Kasumi-1 (cell line): ENCODE measurements at places on chromosomes 5 and 9.

GRCh38 chr5:106241409-106241808 is 1429.3 kb downstream of the EFNA5 start:
- no peak for DNase-seq

- DNase-seq: no peak
These were observed 33.4 kb downstream of the SARDH start for GRCh38 chr9:133704711-133705181.

GRCh38 chr9:114007991-114008666 is 70.0 kb downstream of the AMBP start:
- no peak for DNase-seq

DNA sequence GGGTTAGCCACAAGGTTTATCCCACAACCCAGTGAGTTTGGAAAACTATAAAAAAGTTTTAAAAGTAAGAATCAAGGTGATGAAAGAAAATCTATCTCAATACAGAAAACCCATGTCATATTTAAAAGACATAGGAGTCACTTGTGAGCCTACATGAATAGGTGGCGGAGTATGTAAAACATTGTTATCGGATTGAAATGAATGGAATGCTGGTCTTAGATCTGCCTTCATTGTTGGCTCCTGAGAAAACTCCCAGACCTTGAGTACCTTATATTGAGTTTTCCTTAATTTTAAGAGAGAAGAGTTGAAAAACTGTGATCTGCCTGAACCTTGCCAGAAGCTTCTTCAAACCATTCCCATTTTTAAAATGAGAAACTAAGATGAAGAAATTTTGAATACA is 551.1 kb downstream of the EFNA5 start:
- DNase-seq: no peak

DNA sequence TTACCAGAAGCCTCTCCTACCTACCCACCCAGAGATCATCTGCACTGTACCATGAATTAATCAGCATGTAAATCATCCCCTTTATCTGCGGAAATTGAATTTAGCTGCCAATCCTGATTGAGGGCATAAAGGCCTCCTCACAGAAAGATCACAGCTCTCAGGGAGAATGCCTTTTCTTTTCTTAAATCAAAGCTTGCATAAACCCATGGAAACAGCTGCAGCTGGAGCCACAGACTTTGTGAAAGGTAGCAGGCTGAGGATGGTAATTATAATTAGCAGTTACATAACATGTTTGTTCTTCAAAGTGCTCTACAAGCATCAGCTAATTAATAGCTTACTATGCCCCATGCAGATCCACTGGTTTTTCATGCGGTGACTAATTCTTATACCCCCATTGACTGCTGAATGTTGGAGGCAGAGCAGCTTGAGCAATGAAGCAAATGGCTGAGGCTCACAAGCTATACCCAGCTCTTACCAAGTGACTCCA is 54.6 kb downstream of the SUSD1 start:
- no peak for DNase-seq

DNA sequence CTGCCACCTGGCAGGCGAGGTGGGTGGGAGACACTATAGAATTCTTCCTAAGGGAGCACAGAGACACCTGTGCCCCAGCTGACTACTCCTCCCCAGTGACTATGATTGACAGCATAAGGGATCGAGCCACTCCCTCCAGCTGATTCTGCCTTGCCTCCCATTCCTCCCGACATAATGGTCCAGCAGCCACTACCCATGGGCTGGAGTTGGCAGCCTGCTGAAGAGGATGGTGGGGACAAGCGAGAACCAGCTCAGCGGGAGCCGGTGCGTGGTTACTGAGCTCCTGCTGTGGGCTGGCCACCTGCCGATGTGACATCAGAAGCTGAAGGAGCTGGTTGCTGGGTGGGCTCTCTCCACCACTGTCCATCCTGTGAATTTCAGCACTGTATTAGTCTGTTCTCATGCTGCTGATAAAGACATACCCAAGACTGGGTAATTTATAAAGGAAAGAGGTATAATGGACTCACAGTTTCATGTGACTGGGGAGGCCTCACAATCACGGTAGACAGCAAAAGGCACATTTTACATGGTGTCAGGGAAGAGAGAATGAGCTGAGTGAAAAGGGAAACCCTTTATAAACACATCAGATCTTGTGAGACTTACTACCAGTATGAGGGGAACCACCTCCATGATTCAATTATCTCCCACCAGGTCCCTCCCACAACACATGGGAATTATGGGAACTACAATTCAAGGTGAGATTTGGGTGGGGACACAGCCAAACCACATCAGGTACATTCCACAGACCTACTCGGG is 12.1 kb upstream of the NCS1 start:
- no peak for DNase-seq

- DNase-seq: no peak
These were observed 113.9 kb downstream of the TAF11L14 start for GRCh38 chr5:17748201-17748600.

GRCh38 chr5:74403771-74404170 is 236.8 kb downstream of the ENC1 start:
- DNase-seq: no peak

DNA sequence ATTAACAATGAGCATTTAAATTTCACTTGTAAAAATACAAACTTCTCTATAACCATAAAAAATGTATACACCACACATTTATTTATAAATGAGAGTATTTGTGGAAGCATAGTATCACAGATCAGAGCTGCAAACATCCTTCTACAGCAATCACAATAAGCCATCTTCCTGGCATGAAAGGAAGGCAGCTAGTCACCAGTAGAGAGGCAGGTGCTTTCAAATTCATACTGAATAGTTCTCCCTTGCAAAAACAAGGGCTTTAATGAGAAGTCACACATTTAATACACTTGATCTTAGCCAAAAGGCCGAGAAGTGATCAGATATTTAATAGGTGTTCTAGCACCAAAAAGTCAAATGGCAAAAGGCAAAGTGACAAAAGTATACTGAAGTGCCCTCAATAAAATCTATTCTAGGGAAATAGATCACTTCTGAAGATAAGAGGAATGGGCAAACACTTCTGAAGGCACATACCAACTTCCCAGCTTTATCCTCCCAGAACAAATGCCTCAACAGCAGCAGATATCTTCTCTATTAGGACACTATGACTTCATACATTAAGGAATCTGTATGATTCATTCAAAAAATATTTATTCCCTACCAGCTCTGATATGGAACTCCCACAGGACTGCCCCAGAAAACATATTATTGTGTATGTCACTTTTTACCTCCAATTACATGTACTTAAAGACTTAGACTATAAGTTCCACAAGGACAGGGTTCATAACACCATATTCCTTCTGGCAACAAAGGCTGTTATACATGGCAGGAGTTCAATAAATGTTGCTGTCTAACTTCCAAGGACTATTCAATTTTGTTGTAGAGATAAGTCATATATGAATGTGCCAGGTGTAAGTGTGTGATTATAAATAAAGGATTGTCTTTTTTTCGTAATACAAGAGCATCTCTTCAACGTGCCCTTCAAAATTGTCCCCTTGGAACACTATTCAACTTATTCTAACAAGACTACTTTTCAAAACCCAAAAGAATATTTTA is 31.7 kb downstream of the MAPKAP1 start:
- no peak for DNase-seq

DNA sequence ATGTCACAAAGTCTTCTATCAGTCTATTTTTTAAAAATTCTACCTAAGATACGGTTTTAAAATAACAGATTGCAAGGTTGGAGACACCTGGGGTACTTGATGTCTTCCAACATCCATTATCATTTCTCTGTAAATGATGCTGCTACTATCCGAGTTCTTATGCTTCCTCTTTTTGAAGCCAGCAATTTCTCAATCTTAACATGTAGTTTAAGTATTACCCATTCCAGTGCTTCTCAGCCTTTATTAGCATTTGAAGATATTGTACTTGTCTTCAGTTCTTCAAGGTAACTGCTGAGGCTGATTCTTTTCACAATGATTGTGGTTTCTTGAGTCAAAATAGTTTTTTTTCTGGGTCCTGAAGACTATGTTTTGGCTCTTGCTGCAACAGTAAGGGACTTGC is 96.4 kb upstream of the SELENOP start:
- DNase-seq: peak; percentile 70

- no peak for DNase-seq
These were observed 41.9 kb downstream of the NACC2 start for GRCh38 chr9:136052991-136053756.

DNA sequence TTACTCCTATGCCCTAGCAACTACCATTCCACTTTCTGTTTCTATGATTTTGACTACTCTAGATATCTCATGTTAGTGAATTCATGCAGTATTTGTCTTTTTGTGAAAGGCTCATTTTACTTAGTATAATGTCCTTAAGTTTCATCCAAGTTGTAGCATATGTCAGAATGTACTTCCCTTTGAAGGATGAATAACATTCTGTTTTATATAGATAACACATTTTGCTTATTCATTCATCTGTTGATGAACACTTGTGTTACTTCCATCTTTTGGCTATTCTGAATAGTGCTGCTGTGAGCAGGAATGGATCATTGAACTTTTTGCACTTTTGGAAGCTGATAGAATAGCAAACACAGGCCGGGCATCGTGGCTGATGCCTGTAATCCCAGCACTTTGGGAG is 140.2 kb upstream of the MYO10 start:
- no peak for DNase-seq

DNA sequence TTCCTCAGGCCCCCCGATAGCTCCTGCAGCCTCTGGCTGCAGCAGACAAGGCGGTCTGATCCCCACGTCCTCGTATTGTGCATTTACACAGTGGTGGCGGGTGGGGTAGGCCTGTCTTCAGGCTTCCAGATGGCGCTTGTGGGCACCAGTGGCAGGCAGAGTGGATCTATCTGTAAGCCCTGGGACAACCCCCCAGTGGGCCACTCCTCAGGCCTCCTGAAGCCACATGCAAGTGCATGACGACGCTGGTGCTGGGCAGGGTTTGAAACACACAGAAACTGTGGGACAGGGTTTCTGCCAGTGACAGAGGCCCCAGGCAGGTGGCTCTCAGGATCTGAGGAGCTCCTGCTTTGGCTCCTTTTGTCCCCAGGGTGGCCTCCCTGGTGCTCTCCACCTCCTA is 42.0 kb downstream of the SLF1 start:
- no peak for DNase-seq

- no peak for DNase-seq
These were observed 691 bp downstream of the DMXL1 start for GRCh38 chr5:119071561-119071995.

GRCh38 chr9:37729499-37729898 is 24.1 kb upstream of the TRMT10B start:
- DNase-seq: no peak

GRCh38 chr5:103393101-103393754 is 134.7 kb downstream of the MACIR start:
- peak; percentile 91 for DNase-seq

GRCh38 chr5:150734579-150735384 is 24.0 kb downstream of the DCTN4 start:
- DNase-seq: peak; percentile 95

GRCh38 chr9:92223758-92224157 is 69.7 kb downstream of the IARS1 start:
- DNase-seq: no peak

DNA sequence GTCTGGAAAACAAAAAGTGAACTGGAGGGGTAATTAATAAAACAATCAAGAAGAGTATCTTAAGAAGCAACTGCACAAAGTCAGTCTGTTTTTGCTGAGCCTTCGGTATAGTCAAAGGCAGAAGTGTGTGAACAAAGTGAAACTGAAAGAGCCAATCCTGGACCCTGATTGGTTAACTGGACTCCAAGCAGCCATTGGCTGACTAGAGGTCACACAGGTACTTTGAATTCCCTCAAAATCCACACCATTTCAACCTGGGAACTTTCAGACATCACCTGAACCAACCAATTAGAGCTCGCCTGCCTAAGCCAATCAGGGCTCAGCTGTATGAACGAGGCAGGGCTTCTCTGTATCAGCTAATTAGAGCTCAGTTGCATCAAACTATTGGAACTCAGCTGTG is 286.7 kb downstream of the TLE4 start:
- DNase-seq: no peak

DNA sequence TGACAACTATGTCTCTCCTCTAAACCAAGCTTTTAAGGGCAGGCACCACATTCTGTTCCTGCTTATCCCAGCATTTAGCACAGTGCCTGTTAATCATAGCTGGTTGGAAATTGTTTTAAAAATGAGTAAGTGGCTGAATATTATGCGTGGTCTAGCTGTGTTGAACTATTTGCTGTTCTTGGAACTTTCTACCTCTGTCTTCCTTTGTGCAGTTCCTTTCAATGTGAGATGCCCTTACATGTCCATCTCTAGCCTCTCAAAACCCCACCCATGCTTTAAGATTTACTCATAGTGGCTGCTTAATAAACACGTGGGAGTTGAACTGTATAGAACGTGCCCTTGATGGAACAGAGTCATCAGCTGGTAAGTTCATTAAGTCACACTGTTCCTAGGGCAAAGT is 34.5 kb downstream of the C9orf57 start:
- DNase-seq: no peak

GRCh38 chr9:27278374-27278773 is 18.6 kb downstream of the EQTN start:
- no peak for DNase-seq

DNA sequence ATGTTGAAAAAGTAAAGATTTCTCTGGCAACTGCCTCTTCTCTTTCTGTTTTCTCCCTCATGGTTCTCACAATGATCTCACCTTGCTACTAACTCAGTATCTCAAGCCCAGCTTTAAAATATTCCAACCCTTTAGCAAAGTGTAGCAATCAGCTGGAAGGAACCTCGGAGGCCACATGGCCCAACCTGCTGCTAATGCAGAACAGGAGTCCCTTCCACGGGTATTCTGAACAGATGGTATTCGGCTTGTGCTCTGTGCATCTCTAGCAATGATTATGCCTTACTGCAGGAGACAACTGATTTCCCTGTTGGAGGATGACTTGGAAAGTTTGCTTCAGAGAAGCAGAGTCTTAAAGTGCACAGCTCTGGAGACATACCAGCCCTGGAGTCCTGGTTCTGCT is 151.8 kb upstream of the PPP1R2B start:
- DNase-seq: no peak

GRCh38 chr9:136110082-136111061 is 8.3 kb downstream of the TMEM250 start:
- peak; percentile 51 for DNase-seq

DNA sequence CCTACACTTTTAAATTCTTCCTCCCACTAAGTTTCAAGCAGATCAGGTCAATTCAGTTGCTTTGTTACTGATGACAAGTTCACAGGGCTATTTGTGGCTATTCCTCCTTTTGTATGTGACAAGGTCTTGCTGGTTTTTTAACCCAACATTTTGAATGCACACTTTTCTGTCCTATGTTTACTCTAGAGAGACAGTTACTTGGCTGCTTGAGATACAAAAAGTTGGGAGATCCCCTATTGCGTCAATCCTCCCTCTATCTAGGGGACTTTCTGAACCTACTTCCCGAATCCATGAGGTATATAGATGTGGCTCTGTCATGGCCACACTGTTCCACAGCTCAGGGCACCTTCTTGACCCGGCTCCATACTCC is 386.7 kb downstream of the NTRK2 start:
- DNase-seq: no peak

DNA sequence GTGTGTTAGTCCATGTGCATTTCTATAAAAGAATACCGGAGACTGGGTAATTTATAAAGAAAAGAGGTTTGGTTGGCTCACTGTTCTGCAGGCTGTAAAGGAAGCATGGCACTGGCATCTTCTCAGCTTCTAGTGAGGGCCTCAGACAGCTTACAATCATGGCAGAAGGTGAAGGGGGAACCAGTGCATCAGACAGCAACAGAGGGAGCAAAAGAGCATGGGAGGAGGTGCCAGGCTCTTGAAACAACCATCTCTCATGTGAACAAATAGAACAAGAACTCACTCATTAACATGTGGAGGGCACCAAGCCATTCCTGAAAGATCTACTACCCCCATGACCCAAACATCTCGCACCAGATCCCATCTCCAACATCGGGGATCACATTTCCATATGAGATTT is 89.2 kb upstream of the IL33 start:
- DNase-seq: no peak
